IPS DF 19.7 (cell line): ENCODE measurements at places on chromosomes 3 and 15.

GRCh38 chr3:156217674-156218352, 97.4 kb downstream of the KCNAB1 start:
- DNase-seq = no peak

GRCh38 chr15:77985031-77985930, 92.2 kb downstream of the TBC1D2B start:
- no peak for DNase-seq

DNA sequence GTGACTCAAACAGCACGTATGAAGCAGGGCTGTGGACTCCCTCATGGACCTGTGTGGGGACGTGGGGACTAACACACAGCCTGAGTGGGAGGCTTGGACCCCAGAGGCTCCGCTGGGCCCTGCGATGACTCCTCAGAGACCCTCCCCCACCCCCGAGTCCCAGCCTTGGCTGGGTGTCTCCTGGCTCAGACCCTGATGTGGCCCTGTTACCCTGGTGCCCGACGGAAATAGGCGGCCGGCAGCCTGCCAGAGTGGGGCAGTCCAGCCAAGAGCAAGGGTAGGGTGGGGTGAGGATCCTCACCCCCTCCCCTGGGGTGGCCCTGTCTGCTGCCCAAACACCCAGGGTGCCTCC, 15.3 kb downstream of the TNK2 start:
- DNase-seq = no peak

GRCh38 chr15:52440414-52440813, 88.3 kb downstream of the MYO5A start:
- DNase-seq = no peak

- no peak for DNase-seq
These were observed 25.8 kb upstream of the PLA2G4E start for GRCh38 chr15:42046597-42046996.

- no peak for DNase-seq
These were observed 12.1 kb downstream of the KBTBD13 start for GRCh38 chr15:65088643-65089021.

- DNase-seq = no peak
These were observed 4.7 kb downstream of the RBMS3 start for GRCh38 chr3:29285471-29286071.

GRCh38 chr3:150377601-150378300, 30.3 kb upstream of the TSC22D2 start:
- no peak for DNase-seq

- DNase-seq = no peak
These were observed 121.7 kb downstream of the CBLB start for GRCh38 chr3:105747060-105747541.

- no peak for DNase-seq
These were observed 13.5 kb downstream of the TARS3 start for GRCh38 chr15:101710806-101711205.

GRCh38 chr3:31356941-31357340, 175.8 kb upstream of the STT3B start:
- DNase-seq = no peak
